CD4-positive, alpha-beta T cell treated with Interferon gamma for 1 hour (primary cell): ENCODE measurements at places on chromosomes 1 and 21.

GRCh38 chr1:9823943-9824701 lies at the start of gene CLSTN1:
TSS of gene CLSTN1 (minus strand) at chr1:9823965. CDS start at chr1:9823733, 232 bp downstream.
- DNase-seq, result peak; percentile 88

GRCh38 chr1:81664341-81664740 lies 136.4 kb upstream of the ADGRL2 start:
- no peak for DNase-seq

DNA sequence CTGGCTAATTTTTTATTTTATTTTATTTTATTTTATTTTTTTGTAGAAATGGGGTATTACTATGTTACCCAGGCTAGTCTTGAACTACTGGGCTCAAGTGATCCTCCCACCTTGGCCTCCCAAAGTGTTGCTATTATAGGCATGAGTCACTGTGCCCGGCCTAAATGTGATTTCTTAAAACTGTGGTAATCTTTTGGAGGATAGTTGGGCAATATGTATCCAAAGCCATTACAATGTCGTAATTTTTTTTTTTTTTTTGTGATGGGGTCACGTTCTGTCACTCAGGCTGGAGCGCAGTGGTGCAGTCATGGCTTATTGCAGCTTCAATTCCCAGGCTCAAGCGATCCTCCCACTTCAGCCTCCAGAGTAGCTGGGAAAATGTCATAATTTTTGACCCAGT lies 14.2 kb downstream of the ETV3L start:
- DNase-seq, result no peak

- DNase-seq, result no peak
Observed at GRCh38 chr1:84991097-84991920, 5.6 kb downstream of the MCOLN2 start.

DNA sequence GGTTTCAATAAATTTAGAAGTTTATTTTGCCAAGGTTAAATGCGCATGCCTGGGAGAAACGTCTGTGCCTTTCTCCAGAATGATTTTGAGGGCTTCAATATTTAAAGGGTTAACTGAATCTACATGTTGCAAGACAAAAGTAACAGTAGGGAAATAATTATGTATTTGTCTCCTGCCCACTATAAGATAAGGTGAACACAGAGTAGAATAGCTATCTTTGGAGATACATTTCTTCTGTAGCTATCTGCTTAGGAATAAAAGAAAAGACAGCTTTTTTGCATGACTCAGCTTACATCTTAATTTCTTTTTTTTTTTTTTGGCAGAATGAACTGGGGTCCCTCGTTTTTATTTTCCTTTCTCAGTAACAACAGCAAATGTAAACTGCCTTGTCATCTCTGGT lies 1351.6 kb downstream of the AMY1C start:
- DNase-seq, result no peak

GRCh38 chr1:22288593-22289241 lies 145.8 kb upstream of the WNT4 start:
- DNase-seq, result no peak

GRCh38 chr1:200483491-200484143 lies 73.8 kb upstream of the ZNF281 start:
- no peak for DNase-seq
